ENCODE measurements at places on chromosomes 5 and 9.

GRCh38 chr5:152290181-152290580 lies 114.9 kb downstream of the NMUR2 start:
- DNase-seq = no peak

GRCh38 chr5:40877371-40877988 lies 31.8 kb upstream of the C7 start:
- DNase-seq = no peak

DNA sequence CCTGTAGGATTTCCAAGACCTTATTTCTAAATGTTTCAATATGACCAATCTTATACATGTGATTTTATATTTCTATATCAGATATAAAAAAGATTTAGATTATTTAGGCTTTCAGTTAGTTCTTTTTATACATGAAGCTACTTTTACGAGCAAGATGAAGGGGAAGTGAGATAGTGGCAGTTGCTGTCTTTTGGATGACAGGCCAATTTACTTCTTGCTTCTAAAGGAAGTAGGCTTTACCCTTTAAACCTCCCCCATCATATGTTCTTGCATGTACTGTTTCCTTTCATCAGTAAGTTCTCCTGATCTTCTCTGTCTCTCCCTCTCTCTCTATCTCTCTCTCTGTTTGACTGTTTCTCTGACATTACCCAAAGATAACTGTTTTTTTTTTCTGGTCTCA lies 4.0 kb upstream of the TYRP1 start:
- DNase-seq = no peak

GRCh38 chr9:125631391-125632085 lies 75.5 kb downstream of the MAPKAP1 start:
- DNase-seq = no peak

- no peak for DNase-seq
Observed at GRCh38 chr5:86881493-86882090, 263.9 kb downstream of the COX7C start.

- DNase-seq = no peak
Observed at GRCh38 chr9:35910613-35911359, 1.5 kb downstream of the SPAAR start.

GRCh38 chr9:13144166-13144775 lies 135.2 kb downstream of the MPDZ start:
- no peak for DNase-seq

DNA sequence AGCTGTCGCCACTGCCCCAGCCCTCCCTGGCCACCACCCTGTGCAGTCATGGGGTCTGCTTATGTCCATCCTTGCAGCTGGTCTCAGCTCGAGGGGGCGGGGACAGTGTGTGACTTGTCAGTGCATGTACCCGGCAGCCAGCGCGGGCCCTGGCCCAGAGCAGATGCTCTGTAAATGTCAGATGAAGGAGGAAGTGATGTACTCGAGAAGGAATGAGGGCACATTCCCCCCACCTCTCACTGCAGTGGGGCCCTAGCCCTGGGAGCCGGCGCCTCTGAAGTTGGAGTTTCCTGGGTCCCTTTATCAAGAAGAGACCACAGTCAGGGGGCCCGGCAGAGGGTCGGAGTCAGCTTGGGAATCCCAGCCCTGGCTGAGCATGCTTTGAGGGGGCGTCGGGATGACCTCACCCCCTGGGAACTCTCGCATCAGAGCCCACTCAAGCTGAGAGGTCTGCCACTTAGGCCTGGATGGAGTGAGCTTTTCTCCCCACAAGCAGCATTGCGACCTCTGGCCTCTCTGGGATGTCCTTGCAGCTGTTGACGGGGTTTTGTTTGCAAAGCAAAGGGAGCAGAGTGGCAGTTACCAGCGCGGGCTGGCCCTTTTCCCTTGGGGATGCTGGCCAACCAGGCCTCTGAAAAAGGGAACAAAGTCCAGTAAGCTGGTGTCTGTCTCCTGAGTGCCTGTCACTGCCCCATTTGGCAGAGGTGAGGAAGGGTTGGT lies 19.0 kb downstream of the NEURL1B start:
- peak; percentile 70 for DNase-seq

GRCh38 chr5:169656125-169656901 lies 19.2 kb downstream of the DOCK2 start:
- DNase-seq = no peak

DNA sequence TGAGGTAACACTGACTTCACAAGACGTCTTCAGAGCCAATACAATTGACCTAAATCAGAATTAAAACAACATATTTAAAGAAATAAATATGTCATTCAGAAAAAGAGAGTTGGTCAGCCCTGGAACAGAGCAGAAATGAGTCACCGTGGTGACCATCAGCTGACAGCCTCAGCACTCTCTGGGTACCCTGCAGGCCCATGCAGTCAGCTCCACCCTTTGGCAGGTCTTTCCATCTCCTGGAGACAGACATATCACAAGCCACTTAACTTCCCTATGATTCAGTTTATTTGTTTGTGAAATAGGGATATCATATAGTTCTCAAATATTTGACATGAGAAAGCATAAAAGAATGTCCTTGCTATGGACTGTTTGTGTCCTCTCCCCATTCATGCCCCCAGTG lies 151.6 kb upstream of the MEF2C start:
- no peak for DNase-seq

- no peak for DNase-seq
Observed at GRCh38 chr9:106532306-106533015, 330.5 kb upstream of the ZNF462 start.

DNA sequence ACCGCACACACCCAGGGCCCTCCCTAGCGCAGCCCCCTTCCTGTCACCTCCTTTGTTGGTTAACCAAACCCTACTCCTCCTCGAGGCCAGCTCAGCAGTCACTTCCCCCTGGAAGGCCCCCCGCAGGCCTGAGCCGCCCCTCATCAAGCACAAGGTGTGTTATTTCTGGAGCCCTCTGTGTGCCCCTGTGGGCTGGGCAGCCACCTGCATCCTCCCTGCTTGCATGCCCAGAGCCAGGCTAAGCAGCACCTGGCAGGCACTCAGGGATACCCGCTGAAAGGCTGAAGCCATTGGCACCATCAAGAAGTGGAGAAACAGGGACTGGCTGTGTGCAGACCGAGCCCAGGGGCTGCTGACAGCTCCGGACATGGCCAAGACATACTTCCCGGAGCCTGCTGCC lies 121.8 kb downstream of the ZNF354C start:
- no peak for DNase-seq

DNA sequence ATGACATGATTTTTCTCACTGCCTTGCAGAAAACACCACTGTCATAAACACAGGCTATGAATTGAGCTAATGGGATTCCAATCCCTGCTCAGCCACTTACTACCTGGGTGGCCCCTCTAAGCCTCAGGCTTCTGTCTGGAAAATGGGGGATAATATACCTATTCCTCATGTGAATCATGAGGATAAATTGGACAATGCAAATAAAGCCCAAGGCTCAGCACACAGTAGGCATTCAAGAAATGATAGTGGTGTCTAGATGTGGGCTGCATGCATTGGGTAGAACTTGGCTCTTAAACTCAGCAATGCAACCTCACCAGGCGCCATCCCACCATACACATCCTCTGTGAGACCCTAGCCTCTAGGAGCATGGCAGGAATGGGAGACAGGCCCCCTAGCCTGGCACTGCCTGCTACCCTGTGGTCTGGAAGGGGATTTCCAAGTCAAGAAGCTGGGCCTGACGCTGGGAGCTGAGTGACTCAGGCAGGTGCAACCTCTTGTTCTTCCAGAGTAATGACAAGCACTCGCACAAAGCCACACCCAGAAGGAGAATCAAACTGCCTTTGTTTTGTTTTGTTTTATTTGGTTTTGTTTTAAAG lies 2.3 kb upstream of the TNIP1 start:
- no peak for DNase-seq

DNA sequence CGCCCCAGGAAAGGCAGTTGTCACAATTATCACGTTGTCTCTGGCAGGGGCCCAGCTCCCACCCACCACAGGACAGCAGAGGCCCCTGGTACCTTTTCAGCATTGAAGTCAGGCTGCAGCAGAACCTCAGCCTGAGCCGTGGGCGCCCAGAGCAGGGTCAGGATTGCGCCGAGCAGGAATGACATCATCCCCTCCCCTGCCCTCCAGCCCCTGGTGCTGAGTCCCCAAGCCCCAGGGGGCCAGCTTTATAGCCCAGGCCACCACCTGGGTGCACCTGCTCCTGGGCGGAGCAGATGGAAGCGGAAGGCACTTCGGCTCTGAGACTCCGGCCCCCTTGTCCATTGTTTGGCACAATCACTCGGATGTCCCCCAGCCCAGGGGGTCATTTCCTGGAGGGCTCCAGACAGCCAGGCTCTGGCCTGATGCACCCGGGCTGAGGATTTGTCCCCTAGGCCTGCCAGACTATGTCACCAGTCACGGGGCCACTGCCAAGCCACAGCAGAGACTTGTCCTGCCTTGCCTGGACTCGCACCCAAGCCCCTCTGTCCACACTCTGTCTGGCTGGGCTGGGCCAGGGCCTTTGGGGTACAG lies at the start of gene LCN15:
LCN15 (minus strand) TSS at position 218 of the 591 bp plus-strand sequence; CDS start at position 188, 30 bp downstream.
- DNase-seq = no peak

GRCh38 chr9:28471261-28471660 lies 898.0 kb upstream of the C9orf72 start:
- no peak for DNase-seq

DNA sequence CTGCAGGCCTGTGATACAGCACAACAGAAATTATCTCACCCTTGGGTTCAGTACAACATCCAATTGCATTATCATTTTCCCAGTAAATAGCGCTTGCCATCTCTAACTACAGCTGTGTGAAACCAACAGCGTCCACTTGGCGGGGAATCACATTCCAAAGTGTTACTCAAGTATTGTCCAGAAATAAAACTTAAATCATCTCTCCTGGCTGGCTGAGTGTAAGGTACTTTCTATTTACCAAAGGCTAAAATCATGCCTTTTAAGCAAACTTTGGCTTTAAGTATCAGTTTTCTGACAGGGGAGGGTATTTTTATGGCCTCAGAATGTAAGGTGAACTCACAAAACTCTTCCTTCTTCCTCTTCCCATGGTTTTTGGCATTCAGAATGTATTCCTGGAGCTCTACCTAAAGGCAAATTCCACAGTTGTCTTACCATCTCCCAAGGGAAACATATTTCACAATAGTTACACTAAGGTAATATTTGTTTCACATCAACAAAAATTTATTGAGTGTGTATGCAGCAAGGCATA lies 205.6 kb upstream of the MPDZ start:
- no peak for DNase-seq

DNA sequence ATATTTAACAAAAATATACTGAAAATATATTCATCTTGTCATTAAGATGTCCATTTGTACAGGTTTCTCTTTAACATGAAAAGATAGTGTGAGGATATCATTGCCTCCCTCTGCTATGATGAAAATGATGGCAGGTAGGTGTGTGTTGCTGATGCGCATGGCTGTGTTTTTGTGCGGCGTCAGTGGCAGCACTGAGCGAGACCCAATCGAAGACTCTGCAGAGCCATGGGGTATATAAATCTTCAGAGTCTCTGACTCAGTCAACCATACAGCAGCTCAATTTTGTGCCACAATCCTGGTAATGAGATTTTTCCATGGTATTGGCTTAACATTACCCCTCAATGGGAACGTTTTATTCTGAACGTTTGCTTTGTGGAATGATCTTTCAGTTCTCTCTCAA lies 153.5 kb upstream of the IQGAP2 start:
- DNase-seq = no peak

GRCh38 chr5:155826611-155827507 lies 500.1 kb upstream of the SGCD start:
- DNase-seq = no peak

DNA sequence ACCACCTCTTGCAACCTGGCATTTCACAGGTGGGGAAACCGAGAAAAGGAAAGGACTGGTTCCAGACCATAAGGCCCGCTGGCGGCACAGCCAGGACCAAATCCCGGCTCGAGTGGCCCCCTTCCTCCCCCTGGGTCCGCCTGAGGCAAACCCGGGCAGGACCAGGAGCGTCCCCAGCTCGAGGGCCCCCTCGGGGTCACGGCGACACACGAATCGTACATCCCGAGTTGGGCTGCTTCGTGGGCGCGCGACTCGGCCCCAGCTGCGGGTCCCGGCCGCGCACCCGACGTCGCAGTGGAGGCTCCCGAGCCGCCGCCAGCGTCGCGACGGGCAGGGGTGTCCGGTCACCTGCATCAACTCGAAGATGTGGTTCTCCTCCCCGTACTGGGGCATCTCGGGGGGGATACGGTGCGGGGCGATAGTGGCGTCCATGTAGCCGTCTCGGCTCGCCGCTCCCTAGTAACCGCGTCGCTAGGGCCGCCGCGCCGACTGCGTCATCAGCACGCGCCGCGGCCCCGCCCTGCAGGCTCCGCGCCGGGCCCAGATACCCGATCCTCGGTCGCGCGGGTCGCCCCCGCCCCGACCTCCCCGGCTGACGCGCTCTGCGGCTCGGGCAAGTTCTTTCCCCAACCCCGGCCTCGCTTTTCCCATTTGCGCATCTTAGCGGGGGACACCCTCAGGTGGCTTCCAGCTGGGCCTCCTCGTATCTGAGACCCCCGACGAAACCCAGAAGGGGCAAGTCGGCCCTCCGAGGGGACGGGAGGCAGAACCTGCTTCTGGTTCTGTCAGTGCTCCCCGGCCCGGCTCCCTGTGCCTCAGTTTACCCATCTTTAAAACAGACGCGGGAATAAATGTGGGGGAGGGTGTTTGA lies at the start of gene AK8:
AK8 (minus strand) TSS at position 461 of the 871 bp plus-strand sequence; CDS start at position 432, 29 bp downstream.
- peak; percentile 90 for DNase-seq

GRCh38 chr9:130040984-130041647 lies 1.9 kb downstream of the FNBP1 start:
- no peak for DNase-seq

DNA sequence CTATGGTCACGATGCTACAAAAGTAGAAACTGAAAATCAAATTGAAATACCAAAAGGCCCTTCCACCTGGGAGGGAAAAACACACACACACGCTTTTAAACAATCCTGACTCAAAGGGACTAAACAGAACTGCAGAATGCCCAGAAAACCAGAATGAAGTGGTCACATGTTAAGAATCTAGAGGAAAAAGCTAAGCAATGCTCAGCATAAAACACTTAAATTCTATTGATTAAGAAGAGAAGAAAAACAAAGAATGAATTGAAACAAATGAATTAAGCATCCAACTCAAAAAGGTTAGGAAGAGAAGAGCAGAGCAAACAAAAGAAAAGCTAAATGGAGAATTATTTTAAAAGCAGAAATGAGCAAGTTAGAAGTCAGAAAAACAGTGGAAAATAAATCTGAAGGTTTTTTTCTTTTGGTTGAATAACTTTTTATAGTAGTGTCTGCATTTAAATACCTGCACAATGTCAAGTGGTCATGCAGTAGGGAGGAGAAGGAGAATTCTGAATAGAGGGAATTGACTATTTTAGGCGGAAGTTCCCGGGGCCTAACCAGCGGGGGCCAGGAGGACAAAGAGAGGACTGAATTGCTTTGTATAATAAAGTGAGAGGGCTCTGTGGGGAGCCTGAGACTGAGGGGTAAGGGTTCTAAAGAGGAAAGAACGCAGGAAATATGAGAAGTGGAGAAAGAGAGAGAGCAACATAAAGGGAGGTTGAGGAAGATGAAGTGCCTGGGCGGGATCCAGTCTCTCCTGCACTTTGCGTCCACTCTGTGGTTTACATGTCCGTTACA lies 146.8 kb downstream of the ATPSCKMT start:
- no peak for DNase-seq

GRCh38 chr5:38782180-38782835 lies 63.5 kb upstream of the OSMR start:
- DNase-seq = no peak

All from ecto neural progenitor cell (in vitro differentiated cells).